Naive thymus-derived CD4-positive, alpha-beta T cell (primary cell): ENCODE measurements at places on chromosomes 1 and 21. TPM values are rescaled to one million over a fixed set of nuclear protein-coding genes. Genes with fewer than 3 reads are reported as not detected.

DNA sequence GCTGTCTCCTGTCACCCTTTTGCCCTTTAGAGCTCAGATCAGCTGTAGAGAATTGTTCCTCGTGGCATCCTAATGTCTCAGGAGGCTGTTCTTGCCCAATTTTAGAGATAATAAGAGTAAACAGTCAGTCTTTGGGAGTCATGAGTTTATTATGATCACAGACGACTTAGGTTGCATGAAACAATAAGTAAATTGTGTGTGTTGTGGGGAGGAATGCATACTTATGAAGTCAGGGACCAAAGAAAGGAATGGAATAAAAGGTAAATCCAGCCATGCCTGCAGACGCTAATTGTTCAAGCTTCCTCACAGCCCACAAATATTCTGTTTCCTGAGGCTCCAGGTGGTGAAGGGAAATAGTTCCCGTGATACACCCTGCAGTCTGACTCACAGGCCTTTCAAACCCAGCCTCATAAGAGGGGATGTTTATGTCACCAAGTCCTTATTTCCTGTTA lies 897 bp downstream of the EPHX4 start:
- H3K36me3 ChIP-seq: no peaks in the 10 kb centered on the region
- H3K27me3 ChIP-seq: no peaks in the 10 kb centered on the region

DNA sequence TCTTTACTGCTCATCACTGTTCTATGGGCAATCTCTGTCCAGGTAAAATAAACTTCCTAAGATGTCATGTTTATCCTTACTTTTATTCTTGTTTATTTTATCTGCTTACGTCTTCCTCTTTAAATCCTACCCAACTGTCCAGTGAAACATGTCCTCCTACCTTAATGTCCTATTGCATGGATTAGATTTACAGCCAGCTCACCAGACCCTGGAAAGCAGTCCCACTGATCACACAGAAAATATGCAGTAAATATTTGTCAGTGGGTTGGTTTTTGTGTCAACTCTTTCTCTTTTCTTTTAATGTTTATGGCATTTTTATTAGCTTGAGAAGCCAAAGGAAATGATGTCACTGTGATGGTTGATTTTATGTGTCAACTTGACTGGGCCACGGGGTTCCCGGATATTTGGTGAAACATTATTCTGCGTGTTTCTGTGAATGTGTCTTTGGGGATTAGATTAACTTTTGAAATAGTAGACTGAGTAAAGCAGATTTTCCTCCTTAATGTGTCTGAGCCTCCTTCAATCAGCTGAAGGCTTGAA lies 258.3 kb downstream of the SRGAP2C start:
- DNase-seq: no peak

DNA sequence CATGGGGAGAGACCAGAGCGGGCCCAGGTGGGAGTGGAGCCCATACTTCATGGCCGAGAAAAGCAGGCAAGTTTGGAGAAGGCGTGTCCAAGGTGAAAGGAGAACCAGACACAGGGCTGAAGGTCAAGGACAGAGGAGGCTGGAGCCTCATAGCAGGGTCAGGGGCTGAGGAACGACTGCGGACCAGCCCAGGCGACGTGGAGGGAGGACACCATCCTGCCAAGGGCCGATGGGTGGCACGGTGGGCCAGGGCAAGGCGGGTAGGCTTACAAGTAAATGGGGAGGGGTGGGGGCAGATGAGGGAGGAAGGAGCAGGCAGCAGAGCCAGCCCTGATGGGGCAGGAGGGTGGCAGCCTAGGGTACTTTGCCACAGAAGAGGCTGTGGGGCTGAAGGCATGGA lies 18.2 kb upstream of the GPR153 start:
- H3K27me3 ChIP-seq: no peaks in the 10 kb centered on the region
- H3K4me3 ChIP-seq: no peak overlapping the region
- H3K36me3 ChIP-seq: no peaks in the 10 kb centered on the region

- H3K4me3 ChIP-seq: no peak overlapping the region
- no peaks in the 10 kb centered on the region for H3K27me3 ChIP-seq
- no peak for DNase-seq
Observed at GRCh38 chr1:36571106-36571505, 88.4 kb upstream of the CSF3R start.

- H3K4me1 ChIP-seq: peaks cover 8% of the 10 kb centered on the region
- H3K27ac ChIP-seq: no peak overlapping the region
- no peaks in the 10 kb centered on the region for H3K27me3 ChIP-seq
- DNase-seq: no peak
- H3K4me3 ChIP-seq: no peak overlapping the region
- H3K36me3 ChIP-seq: no peaks in the 10 kb centered on the region
Observed at GRCh38 chr1:107875689-107876088, 89.3 kb downstream of the VAV3 start.

DNA sequence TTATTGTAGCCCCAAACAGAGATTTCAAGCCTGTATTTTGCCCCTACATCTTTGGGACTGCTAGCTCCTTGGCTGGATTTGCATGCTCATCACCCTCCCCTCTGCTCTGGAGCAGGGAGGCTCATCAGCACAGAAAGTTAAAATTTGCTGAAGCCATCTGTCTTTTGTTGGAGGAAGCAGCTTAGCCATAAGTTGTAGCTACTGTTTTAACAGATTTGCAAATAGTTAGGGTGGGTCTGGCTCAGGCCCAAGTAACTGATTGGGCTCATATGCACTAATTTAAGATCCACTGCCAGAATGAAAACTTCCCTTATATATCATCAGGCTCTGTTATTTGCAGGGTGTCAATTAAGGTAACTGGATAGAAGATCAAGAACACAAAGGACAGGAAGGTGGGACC lies 307.0 kb downstream of the ZP4 start:
- no peak overlapping the region for H3K4me3 ChIP-seq
- DNase-seq: no peak
- no peak overlapping the region for H3K27ac ChIP-seq
- no peaks in the 10 kb centered on the region for H3K36me3 ChIP-seq

DNA sequence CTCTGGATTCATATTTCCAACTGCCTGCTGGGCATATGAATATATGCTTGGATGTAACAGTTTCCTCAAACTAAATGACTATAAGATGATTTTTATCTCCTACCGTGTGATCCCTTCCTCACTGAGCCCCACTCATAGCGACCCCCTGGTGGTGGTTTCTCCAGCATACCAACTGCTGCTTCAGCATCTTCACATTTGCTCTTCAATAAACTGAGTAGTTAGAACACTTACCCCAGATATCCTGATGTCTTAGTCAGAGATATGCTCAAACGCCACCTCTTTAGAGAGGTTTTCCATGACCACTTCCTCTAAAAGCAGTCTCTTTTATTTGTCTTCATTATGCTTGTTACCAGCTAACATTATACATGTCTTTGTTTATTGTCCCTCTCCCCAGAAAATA lies 10.2 kb upstream of the HNRNPR start:
- no peak overlapping the region for H3K27ac ChIP-seq
- no peak overlapping the region for H3K4me3 ChIP-seq
- no peak for DNase-seq
- H3K4me1 ChIP-seq: no peaks in the 10 kb centered on the region
- no peaks in the 10 kb centered on the region for H3K27me3 ChIP-seq
- no peaks in the 10 kb centered on the region for H3K36me3 ChIP-seq

DNA sequence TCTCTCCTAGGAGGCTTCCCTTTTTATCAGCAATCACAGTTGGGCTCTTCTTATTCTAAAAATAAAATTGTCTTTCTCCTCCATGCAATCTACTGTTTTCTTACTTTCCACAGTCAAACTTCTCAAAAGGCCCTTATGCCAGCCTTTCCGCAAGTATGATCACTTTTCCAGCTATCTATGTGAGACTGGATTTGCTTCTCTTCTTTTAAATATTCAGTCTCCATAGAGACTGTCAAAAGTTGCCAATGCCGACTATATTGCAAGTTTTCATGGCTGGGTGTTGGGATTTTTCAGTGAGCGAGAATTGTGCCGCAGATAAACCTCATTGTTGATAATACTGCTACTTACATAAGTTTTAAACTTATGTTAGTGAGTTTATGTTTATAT lies 4.8 kb upstream of the LSM10 start:
- H3K36me3 ChIP-seq: no peaks in the 10 kb centered on the region
- DNase-seq: no peak
- no peak overlapping the region for H3K4me3 ChIP-seq
- H3K27me3 ChIP-seq: no peaks in the 10 kb centered on the region
- peaks cover 5% of the 10 kb centered on the region for H3K4me1 ChIP-seq

- no peaks in the 10 kb centered on the region for H3K27me3 ChIP-seq
- H3K4me1 ChIP-seq: no peaks in the 10 kb centered on the region
- no peak overlapping the region for H3K27ac ChIP-seq
Observed at GRCh38 chr1:166297993-166298392, 131.2 kb upstream of the FAM78B start.

GRCh38 chr1:162561616-162562469 lies at the start of gene UAP1:
Gene UAP1, plus strand, starts transcription at chr1:162561722. Its CDS starts 4,347 bp downstream, at chr1:162566069.
- peak within 1 kb of the TSS; percentile 91 for H3K4me3 ChIP-seq
- H3K27ac ChIP-seq: peak within 1 kb of the TSS; percentile 91
- no peak for DNase-seq
- H3K36me3 ChIP-seq: no peaks in the 10 kb centered on the region

GRCh38 chr1:115877511-115877910 lies 36.6 kb upstream of the NHLH2 start:
- H3K27me3 ChIP-seq: no peaks in the 10 kb centered on the region
- no peak overlapping the region for H3K4me3 ChIP-seq
- H3K27ac ChIP-seq: no peak overlapping the region
- no peaks in the 10 kb centered on the region for H3K4me1 ChIP-seq

DNA sequence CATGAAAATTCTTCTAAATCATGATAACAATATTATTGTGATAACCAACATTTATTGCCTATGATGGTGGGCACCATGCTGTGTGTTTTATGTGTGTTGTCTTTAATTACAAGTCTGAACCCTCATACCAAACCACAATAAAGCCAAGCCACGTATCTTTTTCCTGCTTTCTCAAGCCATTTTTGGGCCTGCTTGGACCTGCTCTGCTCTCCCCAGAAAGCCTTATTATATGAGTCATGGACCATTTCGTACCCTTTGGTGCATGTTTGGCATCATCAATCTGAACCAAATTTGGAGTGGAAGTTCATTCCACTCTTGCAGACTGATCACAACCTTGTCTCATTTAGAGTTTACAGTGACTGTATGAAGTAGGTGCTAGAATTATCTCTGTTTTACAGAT lies 87.3 kb upstream of the CD53 start:
- no peak overlapping the region for H3K4me3 ChIP-seq
- no peak overlapping the region for H3K27ac ChIP-seq
- DNase-seq: no peak
- no peaks in the 10 kb centered on the region for H3K36me3 ChIP-seq
- H3K4me1 ChIP-seq: peaks cover 56% of the 10 kb centered on the region

- H3K4me1 ChIP-seq: no peaks in the 10 kb centered on the region
- H3K27ac ChIP-seq: no peak overlapping the region
- no peak for DNase-seq
- H3K4me3 ChIP-seq: no peak overlapping the region
- H3K27me3 ChIP-seq: no peaks in the 10 kb centered on the region
- no peaks in the 10 kb centered on the region for H3K36me3 ChIP-seq
Observed at GRCh38 chr1:38608202-38608864, 251.2 kb downstream of the RRAGC start.

DNA sequence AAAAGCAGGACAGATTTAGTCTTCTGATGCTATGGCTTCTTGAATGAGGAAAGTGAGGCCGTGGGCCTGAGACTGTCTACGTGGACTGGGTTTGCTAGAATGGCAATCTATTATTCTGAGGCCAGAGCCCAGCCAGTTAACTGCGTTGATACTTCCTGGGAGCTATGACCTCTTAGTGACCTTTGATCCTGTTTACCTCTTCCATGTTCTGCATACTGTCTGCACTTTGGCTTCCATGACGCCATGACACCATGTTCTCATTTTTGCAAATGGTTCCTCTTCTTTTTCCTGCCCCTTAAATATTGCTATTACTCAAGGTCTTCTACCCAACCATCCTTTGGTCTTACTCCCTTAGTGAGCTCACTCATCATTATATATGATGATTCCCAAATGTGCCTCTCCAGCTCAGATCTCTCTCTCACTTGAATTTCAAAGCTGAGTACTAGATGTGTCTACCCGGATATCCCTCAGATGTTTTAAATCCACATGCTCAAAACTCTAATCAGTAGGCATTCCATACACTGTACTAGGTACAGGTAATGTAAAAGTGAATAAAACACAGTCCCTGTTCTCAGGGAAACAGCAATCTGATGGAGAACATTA lies 66.1 kb upstream of the ATP1A1 start:
- H3K27ac ChIP-seq: no peak overlapping the region
- DNase-seq: no peak
- H3K36me3 ChIP-seq: no peaks in the 10 kb centered on the region
- no peaks in the 10 kb centered on the region for H3K27me3 ChIP-seq

GRCh38 chr1:32969566-32969965 lies 5.0 kb upstream of the RNF19B start:
- H3K4me1 ChIP-seq: peaks cover 5% of the 10 kb centered on the region
- no peak overlapping the region for H3K4me3 ChIP-seq
- H3K27me3 ChIP-seq: peaks cover 9% of the 10 kb centered on the region
- no peaks in the 10 kb centered on the region for H3K36me3 ChIP-seq

- H3K4me3 ChIP-seq: no peak overlapping the region
- DNase-seq: no peak
- H3K27me3 ChIP-seq: no peaks in the 10 kb centered on the region
- H3K36me3 ChIP-seq: no peaks in the 10 kb centered on the region
- H3K27ac ChIP-seq: no peak overlapping the region
Observed at GRCh38 chr1:91818713-91818975, 67.3 kb downstream of the TGFBR3 start.

- no peaks in the 10 kb centered on the region for H3K36me3 ChIP-seq
- no peak for DNase-seq
- H3K27ac ChIP-seq: no peak overlapping the region
- H3K4me1 ChIP-seq: no peaks in the 10 kb centered on the region
- no peaks in the 10 kb centered on the region for H3K27me3 ChIP-seq
Observed at GRCh38 chr1:82258887-82259286, 458.2 kb downstream of the ADGRL2 start.

- peaks cover 51% of the 10 kb centered on the region for H3K4me1 ChIP-seq
- H3K4me3 ChIP-seq: peak overlapping the region; percentile 94
- H3K27ac ChIP-seq: peak overlapping the region; percentile 91
- H3K36me3 ChIP-seq: no peaks in the 10 kb centered on the region
- DNase-seq: no peak
- H3K27me3 ChIP-seq: no peaks in the 10 kb centered on the region
Observed at GRCh38 chr1:23558140-23558871, 995 bp downstream of the ID3 start.

DNA sequence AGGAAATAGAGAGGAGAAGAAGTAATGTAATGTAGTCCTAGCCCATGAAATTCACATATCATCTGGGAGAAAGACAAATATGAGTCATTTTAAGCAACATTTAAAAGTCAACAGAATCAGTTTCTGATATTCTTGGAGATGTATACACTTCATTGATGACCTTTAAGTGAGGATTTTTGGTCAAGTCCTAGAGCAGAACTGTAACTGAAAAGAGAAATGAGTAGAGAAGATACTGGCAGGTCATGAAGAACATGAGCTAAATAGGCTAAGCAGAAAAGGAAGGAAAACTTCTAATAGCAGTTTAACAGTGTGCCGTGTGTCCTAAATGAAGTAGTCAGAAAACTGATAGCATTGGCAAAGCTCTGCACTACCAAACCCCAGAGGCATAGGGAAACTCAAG lies 4.6 kb downstream of the ZFP69B start:
- H3K27ac ChIP-seq: no peak overlapping the region
- H3K4me3 ChIP-seq: no peak overlapping the region
- H3K27me3 ChIP-seq: no peaks in the 10 kb centered on the region
- H3K4me1 ChIP-seq: peaks cover 11% of the 10 kb centered on the region

The FOXD2 gene
- 0.15 and 0.24 TPM in 2 replicates for total RNA-seq

The BEND5 gene
- 5.6 TPM for total RNA-seq

The ATP1A4 gene
- 0.71 TPM for total RNA-seq

The SEMA4A gene
- 8.6 TPM for total RNA-seq

The S100A8 gene
- 120 TPM for total RNA-seq

The CFAP107 gene
- not detected for total RNA-seq

The AIRE gene
- 0.32 TPM for total RNA-seq

The YOD1 gene
- total RNA-seq: 12.8 TPM

The MSH4 gene
- 0.49 TPM for total RNA-seq

The CATSPERE gene
- 1.7 TPM for total RNA-seq

The OBSCN gene
- 128 TPM for total RNA-seq

The OR2M3 gene
- 0.03 TPM for total RNA-seq

The DENND1B gene
- total RNA-seq: 18.2 TPM

The WNT2B gene
- 0.38 TPM for total RNA-seq
